ENCODE measurements at places on chromosomes 11 and 22.
A peak's percentile ranks its signal among the peaks of the same experiment; 100 is the strongest.

DNA sequence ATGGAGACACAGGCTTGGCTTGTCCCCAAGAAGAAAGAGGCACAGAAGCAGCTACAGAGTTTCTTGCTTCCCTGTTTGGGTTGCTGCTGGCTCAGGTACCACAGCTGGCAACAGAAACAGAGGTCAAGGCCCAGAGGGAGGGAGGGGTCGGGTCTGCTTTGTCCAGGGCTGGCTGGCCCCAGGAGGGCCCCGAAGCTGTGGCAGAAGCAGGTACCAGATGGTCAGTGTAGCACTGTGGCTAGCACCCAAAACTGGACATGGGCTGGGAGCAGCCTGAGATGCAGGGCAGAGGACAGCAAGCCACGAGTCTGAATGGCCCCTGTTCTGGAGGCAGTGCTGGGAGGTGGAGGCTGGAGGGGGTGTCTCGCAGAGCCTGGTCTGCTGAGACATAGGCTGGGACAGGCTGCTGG lies 52.3 kb upstream of the CCDC188 start:
- no peak for DNase-seq

GRCh38 chr11:83035070-83035854 lies 36.4 kb downstream of the RAB30 start:
- DNase-seq, result no peak

DNA sequence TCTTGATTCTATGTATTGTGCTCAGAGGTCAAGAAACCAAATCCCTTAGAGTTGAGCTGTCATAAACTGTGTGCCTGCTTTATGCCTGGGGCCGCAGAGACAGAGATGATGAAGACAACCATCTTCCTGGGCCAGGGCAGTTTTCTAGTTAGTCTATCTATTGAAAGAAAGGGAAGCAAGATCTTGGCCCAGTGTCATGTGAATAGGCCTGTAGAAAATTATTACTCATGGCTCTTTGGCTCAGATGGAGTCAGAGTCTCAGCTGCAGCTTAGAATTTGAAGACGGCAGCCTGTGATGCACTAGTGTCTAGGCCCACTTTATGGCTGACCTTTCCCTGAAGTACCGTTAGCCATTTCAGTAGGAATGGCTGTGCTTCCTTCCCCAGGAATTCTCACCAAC lies 112.0 kb downstream of the DBX1 start:
- DNase-seq, result no peak

DNA sequence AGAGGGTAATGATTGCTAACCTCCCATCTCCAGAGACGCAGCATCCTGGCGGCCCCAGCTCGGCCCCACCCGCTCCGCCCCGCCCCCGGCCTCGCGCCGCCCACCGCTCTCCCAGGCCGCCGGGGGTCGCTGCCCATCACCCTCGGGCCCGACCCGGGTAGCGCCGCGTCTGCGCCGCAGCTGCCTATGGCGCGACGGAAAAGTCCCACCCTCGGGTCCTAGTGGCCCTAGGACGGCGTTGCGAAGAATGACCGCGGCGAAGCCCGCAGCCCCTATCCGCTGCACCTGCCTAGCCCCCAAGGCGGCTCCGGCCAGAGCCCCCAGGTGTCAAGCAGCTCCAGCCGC lies 457 bp downstream of the CPSF7 start:
- no peak for DNase-seq

- DNase-seq, result no peak
These were observed 33.6 kb upstream of the CLMP start for GRCh38 chr11:123228496-123229163.

GRCh38 chr11:35058669-35059434 lies 80.1 kb upstream of the CD44 start:
- no peak for DNase-seq

- no peak for DNase-seq
These were observed 11.7 kb upstream of the MOB2 start for GRCh38 chr11:1498262-1498661.

- DNase-seq, result no peak
These were observed 146.4 kb downstream of the CHST1 start for GRCh38 chr11:45518833-45519535.

DNA sequence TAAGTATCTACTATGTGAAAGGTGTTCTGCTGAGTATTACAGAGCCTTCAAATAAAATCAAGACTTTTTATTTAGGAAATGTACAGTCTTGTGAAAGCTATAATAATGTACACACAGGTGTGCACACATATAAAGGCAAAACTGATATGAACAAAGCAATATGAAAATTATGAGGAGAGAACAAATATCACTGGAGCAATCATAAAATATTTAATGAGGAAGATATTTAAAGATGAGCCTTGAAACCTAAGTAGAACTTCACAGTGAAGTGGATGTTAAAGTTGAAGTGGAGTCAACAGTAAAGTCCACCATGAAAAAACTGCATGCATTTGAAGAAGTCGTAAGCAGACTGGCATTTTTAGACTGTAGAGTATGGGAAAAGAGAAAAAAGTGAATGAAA lies 18.5 kb downstream of the OR51F1 start:
- no peak for DNase-seq

DNA sequence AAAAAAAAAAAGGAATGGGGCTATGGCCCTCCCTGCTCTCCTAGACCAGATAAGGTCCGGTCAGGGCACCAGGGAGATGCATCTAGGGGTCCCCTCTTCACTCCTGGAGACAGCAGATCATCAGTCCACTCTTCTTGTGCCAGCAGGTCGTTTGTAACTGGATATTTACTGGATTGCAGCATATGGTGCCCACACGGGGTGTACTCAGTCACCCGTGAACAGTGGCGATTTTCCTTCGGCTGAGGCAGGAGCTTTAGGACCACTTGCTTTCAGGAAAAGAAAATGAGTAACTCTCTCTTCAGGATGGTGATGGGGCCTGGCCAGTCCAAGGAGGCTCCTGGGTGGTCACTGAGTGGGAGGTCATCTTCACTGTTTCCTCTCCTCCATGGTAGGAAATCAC lies 38.3 kb upstream of the RAB1B start:
- DNase-seq, result no peak

GRCh38 chr11:35352077-35352888 lies 67.1 kb downstream of the SLC1A2 start:
- DNase-seq, result no peak

DNA sequence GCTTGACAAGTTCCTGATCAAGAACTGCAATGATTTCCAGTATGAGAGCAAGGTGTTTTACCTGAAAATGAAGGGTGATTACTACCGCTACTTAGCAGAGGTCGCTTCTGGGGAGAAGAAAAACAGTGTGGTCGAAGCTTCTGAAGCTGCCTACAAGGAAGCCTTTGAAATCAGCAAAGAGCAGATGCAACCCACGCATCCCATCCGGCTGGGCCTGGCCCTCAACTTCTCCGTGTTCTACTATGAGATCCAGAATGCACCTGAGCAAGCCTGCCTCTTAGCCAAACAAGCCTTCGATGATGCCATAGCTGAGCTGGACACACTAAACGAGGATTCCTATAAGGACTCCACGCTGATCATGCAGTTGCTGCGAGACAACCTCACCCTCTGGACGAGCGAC lies 12.0 kb downstream of the YWHAH start:
- no peak for DNase-seq

DNA sequence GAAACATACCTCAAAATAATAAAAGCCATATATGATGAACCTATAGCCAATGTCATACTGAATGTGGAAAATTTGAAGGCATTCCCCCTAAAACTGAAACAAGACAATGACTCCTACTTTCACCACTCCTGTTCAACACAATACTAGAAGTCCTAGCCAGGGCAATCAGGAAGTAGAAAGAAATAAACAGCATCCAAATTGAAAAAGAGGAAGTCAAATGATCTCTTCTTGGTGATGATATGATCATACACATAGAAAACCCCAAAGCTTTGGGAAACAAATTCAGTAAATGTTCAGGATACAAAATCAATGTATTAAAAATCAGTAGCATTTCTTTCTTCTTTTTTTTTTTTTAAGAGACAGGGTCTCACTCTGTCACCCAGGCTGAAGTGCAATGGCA lies 109.9 kb downstream of the DLG2 start:
- no peak for DNase-seq

DNA sequence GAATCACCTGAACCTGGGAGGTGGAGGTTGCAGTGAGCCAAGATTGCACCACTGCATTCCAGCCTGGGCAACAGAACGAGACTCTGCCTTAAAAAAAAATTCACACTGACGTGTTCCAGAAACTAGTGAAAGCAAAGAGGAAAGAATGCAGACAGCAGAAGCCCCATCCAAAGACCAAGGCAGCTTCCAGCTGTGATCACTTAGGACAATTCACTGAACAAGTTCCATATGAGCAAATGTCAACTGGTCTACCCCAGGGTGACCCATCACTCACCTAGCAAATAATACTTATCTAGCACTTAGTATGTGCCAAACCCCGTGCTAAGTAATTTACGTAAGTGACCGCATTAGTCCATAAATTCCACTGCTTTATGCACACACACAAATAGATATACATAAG lies 138.9 kb downstream of the LARGE1 start:
- peak; percentile 15 for DNase-seq

- no peak for DNase-seq
These were observed 342.7 kb downstream of the AASDHPPT start for GRCh38 chr11:106420048-106420665.

DNA sequence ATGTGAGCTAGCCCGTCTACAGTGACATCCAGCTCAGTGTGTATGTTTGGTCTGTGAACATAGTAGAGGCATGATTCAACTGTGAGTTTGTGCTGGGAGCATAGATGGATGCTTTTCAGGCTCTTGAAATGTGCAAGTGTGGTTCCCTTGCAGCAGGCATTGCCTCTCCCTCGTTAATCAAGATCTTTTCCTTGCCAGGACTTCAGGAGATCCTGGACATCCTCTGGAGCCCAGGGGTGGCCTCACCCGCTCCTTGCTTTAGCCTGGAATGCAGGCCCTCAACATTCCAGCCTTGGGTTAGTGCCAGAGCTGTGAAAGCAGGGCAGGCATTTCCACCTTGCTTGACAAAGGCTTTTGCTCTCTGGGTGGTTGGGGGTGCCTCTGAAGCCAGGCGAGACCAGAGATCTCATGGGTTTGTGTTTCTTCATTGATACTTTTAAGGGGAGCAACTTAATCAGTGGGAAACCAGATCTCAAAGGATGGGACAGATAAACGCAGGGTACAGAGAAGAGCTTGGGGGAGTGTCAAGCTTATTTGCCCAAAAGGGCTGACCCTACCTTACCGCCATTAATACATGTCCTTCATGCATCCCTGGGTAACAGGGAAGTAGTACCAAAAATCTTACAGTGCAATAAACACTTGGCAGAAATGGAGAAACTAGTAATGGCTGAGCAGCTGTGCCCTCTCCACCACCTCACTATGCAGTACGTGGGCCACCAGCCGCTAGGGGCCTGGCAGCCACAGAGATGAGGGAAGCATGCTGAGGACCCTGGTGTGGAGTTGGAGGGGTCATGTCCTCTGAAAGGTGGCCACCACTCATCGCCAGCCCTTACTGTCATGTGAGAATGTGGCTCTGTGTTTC lies 72.1 kb downstream of the PTPRJ start:
- no peak for DNase-seq

Measured in fibroblast of skin of left biceps (primary cell).